Stimulated activated CD4-positive, alpha-beta T cell treated with anti-CD3 and anti-CD28 coated beads, Interleukin-12 subunit alpha, Interleukin-12 subunit beta, amount 100 ng/mL, for 48 hours (primary cell): ENCODE measurements at places on chromosomes 12 and 14.

DNA sequence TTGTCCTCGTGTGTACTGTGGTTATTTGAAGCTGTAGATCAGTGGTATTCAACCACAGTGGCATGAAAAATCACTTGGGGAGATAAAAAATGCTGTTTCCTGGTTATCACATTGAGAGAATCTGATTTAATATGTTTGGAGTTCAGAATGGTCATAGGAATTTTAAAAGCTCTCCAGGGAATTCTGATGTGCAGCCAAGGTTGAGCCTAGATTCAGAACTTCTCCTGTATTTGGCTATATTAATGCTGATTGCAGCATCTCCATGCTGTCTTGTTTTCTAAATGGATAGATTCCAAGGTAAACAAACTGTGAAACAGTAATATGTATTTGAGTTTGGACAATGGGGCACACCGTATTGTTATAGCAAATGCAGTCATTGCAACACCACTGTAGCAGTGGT, 982.2 kb upstream of the FBXO33 start:
- DNase-seq = no peak

GRCh38 chr12:52670961-52671360, 9.2 kb downstream of the KRT1 start:
- DNase-seq = no peak

- no peak for DNase-seq
Measured at GRCh38 chr12:7069386-7069785, 8.9 kb downstream of the C1S start.

- no peak for DNase-seq
Measured at GRCh38 chr14:68696266-68696665, 96.6 kb downstream of the ZFP36L1 start.

- no peak for DNase-seq
Measured at GRCh38 chr14:33711811-33712216, 239.1 kb downstream of the EGLN3 start.

DNA sequence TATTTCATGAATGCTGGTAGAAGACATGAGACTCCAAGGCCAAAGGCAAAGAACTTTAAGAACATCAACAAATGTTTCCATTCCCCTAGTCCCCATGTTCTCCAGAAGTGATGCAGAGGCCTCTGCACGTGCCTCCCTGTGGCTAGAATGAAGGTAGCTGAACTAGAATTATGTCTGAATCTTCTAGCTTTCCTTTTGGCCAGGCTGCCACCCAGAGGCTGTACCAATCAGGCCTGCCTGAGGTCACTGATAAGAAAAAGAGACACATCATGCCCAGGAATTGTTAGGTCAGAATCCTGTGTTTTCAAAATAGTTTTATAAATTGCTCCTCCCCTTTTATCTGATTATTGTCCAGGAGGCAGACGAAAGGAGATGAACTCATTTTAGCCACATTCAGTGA, 188.0 kb upstream of the SLC16A7 start:
- DNase-seq = no peak

- DNase-seq = peak; percentile 2
Measured at GRCh38 chr14:32560209-32560857, 231.2 kb downstream of the AKAP6 start.

DNA sequence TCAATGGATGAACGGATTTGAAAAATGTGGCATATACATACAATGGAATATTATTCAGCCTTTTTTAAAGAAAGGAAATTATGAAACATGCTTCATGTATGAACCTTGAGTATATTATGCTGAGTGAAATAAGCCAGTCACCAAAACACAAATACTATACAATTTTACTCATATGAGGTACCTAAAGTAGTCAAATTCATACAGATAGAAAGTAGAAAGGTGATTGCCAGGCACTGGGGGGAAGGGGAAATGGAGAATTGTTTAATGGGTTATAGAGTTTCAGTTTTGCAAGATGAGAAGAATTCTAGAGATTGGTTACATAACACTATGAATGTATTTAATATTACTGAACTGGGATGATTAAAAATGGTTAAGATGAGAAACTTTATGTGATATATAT, 171.4 kb downstream of the TMTC3 start:
- no peak for DNase-seq

DNA sequence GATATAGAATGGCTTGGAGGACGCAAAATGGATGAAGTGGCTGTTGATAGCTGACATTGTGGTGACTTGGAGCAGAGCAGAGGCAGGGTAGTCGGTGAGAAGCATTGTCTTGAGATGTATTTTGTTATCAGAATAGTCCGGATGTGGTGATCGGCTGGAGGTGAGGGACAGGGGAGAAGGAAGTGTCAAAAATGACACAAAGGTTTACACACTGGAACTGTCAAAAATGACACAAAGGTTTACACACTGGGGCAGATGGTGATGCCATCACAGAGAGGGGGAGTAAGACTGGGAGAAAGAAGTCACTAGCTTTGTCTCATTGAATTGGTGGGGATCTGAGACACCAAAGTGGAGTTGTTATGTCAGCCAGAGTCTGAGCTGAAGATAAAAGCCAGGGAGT, 30.1 kb downstream of the CDKL1 start:
- no peak for DNase-seq

DNA sequence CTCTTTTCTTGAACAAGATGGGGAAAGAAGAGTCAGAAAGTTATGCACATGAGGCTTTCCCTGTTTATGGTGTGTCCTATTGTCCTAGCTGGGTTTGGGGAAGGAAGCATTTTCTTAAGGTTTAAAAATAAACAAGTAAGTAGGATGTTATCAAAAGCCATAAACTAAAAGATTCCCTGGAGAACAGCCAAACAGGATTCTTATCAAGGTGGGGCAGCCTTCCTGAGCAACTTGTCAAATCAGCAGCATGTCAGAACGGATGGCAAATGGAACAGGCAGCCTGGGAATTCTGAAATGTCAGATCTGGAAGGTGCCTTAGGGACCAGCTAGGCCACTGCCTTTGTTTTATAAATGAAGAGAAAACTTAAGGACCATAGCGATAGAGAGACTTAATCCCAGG, 152.2 kb upstream of the RGS6 start:
- DNase-seq = no peak

- DNase-seq = no peak
Measured at GRCh38 chr14:22096514-22096895, 422.9 kb upstream of the OR4E1 start.

DNA sequence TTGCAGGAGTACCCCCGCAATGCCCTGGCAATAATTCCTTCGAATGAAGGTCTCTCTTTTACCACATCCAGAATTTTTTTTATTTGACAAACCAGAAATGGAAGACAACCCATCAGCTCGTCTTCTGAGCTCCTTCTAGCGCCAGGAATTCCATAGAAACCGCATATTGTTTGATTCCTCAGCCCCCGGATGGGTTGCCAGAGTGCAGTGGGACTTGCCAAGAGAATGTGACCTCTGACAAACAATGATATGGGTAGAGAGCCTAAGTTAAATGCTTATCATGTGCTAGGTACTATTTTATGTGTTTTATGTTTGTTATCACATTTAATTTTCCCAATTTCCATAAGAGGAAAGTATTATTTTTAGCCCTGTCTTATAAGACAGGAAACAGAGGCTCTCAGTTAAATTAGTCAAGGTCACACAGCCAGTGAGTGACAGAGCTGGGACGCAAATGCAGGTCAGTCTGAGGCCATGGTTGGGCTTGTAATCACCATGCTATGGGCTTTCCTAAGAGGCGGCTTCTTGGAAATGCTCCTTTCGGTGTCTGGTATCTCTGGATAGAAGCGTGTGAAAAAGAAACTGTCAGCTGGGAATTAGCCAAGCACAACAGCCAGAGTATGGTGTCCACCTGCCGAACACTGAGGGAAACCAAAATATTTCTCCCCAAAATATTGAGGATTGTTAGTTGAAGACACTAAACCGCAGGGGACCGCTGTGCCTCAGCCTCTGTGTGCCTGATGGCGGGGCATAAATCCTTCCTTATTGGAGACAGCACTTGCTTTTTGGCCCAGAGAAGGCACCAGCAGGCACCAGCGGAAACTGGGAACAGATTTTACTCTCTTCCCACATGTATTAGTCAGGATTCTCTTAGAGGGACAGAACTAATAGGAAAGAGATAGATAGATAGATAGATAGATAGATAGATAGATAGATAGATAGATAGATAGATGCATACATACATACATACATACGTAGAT, 29.4 kb upstream of the ETFBKMT start:
- DNase-seq = no peak

GRCh38 chr12:27572486-27573255, 48.7 kb downstream of the PPFIBP1 start:
- DNase-seq = no peak

- DNase-seq = peak; percentile 65
Measured at GRCh38 chr12:120252071-120252906, 13.2 kb downstream of the PXN start.

GRCh38 chr14:101888182-101888581, 76.2 kb upstream of the DYNC1H1 start:
- DNase-seq = no peak

DNA sequence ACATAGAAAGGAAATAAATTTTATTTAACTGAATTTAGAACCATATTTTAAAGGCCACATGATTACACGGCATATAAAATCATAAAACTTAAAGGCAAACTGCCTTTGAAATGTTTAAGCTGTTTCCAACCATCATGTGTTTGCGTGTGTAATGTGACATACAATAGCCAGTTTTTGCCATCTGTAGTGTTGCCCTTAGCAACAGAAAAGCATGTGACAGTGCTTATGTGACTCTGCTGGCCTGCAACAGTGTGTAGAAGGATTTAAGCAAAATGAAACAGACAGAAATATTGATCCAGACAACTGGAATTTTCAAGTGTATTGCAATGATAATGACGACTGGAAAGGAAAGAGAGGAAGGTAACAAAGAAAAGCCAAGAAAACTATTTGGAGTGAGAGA, 49.5 kb downstream of the TSPAN19 start:
- no peak for DNase-seq

DNA sequence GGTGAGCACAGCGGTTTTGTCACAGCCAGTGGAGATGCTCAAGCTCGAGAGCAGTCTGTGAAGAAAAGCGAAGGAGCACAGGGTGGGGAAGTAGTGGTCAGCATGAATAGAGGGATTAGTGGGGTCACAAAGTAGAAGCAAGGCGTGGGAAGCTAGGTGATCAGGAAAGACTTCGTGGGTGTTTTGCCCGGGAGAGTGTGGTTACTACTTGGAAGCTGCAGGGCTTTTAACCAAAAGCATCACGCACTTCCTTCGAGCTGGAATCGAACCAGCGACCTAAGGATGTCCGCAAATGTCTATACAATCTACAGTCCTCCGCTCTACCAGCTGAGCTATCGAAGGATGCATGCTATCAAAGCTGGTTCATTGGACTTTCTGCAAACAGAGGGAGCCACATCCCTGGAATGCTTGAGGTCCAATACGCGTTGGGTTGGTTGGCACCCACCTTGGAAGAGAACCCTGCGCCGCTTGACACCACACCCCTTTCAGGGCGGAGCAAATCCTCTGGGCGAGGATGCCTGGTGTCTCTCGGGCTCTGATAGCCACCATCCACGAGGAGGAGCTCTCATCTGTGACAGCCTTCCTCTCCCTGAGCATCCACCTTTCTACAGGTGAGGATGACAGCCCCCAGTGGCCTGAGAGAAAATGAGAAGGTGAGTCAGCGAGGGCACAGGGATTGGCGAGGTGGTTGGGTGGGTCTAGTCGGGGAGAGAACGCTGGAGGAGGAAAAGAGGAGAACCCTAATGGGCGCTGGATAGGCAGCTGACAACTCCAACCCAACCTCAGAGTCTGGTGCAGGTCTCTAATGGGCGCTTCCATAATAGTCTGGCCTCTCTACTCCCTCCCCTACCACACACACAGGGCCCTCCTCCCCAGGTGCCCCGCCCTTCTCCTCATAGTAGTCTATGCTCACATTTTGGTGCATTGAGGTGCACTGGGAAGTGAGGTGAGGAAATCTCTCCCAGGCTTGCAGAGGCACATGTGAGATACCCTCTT, 16.0 kb upstream of the OR6S1 start:
- no peak for DNase-seq

DNA sequence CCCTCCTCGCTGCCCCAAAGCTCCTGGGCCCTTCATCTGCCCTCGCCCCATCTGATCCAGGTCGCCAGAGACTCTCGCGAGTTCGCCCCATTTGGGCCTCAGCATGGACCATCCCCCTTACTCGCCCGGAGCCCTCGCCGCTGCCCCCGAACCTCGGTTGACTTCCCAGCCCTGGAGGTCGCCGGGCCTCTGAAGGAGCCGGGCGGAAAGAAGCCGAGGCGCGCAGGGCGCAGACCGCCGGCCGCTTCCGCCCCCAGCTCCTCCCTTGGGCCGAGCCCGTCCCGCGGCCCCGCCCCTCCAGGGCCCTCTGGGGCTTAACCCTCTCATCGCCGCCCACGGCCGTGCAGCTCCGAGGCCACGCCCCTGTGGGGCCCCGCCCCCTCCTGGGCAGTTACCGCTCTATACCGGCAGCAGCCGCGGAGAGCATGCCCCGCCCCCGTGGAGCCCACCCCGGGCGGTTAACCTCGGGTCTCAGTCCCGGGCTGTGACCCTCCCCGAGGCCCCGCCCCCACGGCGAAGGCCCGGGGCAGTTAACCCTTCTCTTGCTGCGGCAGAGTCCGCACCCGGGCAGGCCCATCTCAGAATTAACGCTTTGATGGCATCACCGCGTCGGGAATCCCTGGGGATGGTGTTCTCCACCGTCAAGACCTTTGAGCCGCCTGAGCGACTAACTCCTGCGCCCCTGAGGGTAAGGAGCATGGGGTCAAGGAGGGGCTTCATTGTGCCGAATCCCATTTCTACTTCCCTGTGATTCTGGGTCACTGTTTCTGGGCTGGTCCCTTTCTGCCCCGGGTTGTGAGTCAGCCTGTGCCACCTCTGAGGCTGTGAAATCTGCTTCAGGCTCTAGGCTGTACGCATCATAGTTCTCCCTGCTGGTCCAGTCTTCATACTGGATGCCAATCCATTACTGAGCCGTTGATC, at the start of gene SPSB2:
SPSB2 (minus strand) TSS at position 210 of the 921 bp plus-strand sequence. CDS start 402 bp downstream, outside the sequence.
- DNase-seq = peak; percentile 99

DNA sequence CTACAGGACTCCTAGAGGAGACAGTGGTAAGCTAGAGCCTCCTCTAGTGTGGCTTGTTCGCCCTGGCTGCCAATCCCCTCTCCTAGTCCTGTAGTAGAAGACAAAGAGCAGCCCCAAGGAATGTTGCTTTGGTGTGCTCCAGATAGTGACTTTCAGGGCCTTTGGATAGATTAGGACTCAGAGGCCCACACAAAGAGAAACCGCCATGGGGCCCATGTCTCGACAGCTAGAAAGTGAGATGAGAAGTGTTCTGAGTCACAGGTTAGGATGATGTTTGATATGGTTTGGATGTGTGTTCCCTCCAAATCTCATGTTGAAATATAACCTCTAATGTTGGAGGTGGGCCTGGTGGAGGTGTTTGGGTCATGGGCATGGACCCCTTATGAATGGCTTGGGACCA, 51.8 kb upstream of the JDP2 start:
- no peak for DNase-seq

DNA sequence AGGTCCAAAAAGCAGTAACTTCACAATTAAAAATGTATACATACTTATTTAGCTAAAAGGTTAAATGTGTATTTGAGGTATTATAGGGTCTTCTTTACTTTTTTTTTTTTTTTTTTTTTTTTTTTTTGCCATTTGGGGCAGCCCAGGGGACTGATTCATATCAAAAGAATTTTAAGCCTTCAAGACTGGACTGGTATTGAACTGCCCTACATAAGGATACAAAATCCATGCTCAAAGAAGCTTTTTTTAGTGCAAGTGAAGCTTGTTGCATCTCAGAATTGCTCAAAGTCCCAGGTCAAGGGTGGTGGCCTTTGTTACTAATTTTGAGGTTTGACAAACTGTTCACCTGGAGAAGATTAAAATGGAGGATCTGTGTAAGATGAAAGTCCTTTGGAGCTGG, 124.0 kb downstream of the APAF1 start:
- DNase-seq = no peak
